Activated effector memory CD4-positive, alpha-beta T cell treated with Interleukin-2 at 50 U/mL for 16 hours (primary cell): ENCODE measurements at places on chromosomes 7 and 10.

GRCh38 chr7:64504581-64505120 is 58.2 kb downstream of the ZNF680 start:
- DNase-seq = no peak

GRCh38 chr10:75651417-75651816 is 220.0 kb downstream of the LRMDA start:
- DNase-seq = no peak

DNA sequence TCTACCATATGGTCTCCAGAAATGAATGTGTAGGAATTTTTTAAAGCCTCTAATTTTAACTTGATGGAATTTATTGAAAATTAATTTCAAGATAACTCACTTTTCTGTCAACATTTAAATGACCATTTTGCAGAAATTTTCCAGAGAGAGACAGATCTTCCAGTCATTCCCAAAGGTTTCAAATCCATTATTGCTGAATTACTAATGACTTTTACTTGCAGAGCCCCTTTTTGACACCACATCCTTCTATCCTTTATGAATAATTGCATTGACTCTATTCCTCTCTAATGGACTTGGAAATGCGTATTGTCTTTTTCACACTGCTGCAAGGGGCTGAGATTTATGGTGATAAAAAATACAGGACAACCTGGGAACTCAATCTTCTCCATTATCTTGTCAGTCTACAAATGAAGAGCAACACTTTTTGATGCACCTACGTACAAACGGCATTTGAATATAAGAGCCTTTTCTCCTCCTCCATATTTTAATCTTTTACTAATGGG is 42.7 kb downstream of the CUBN start:
- DNase-seq = no peak

DNA sequence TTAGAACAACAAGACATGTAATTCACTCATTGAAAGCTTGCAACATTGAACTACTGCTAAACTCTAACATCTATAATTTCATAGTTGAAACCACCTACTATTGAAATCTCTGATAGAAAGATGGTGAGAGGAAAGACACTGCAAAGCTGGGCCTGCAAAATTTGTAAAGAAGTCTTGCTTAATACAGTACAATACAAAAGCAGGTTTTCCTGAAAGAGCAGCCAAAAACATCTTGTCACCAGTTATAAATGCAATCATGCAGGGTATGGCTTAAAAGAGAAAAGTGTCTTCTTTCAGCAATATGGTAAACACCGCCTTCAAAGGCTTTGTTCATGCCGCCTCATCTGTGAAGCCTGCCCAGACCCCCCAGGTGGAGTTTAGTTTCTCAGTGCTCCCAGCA is 109.2 kb downstream of the ANK3 start:
- DNase-seq = no peak

DNA sequence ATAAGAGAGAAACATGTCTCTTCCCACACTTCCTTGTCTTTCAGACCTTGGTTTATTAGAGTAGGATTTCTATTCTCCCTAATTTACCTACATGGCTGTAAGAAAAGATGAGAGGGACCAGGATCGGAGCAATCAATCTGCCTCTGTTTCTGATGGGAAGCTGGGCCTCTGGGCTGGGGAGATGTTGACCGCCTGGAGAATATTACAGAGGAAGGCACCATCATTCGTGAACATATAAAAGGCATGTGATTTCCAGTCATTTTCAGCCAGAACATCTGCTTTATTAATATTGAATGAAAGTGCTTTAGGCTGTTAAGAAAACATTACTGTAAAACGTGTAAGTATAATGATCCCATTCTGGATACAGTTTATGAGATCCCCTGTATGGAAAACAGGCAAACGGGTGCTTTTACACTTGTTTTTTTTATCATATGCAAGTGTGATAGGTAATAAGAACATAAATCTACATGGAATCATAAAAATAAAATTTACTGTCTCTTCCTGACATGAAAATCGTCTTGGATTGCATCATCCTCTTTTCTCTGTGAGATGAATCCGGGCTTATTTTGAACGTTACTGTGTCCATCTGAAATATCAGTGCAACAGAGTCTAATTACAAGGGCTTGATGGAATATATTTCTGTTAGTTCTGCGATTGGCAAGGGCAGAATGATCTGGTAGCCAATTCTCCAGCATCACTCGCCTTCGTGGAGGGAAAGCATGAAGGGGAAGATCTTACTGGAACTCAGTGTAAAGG is 94.5 kb upstream of the BAIAP2L1 start:
- no peak for DNase-seq

DNA sequence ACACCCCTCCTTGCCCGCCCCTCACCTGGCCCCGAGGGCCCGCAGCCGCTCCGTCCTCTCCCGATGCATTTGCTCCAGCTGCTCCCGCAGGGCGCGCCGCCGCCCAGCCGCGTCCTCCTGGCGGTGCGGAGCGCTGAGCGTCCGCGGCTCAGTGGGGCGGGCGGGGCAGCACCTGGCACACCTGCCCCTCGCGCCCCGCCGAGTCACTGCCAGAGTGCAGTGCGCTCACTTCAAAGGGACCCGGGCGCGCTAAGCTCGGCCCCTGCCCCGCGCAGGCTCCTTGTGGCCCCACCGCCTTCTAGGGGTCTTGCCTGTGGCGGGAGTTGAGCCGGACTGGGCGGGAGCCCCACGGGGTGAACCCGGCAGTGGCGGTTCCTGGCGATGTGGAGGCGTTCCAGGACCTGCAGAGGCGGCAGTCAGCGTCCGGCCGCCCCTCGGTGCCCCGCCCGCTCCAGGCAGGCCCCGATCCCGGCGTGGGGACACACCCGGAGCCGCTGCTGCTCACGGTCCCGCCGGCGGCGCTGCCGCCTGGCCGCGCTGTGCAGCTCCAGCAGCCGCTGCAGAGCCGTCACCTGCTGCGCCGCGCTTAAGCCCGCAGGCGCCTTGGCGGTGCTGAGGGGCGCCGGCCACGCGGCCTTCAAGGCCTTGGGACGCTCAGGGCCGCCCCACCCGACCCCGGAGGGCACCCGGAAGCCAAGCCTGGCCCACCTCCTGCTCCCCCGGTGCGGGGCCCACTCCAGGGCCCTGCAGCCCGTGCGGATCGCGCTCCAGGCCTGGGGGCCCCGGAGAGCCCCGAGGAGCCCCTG is 6.7 kb downstream of the ATP6V1F start:
- peak; percentile 38 for DNase-seq

- DNase-seq = no peak
Measured at GRCh38 chr7:16926283-16926682, 44.5 kb upstream of the AGR3 start.

- no peak for DNase-seq
Measured at GRCh38 chr10:60535427-60535826, 145.8 kb upstream of the ANK3 start.
